Stimulated activated CD4-positive, alpha-beta T cell treated with anti-CD3 and anti-CD28 coated beads, Interleukin-1b, Interleukin-23, amount 100 ng/mL, for 48 hours (primary cell): ENCODE measurements at places on chromosomes 5 and 9.

- no peak for DNase-seq
Measured at GRCh38 chr9:16811987-16812685, 58.3 kb downstream of the BNC2 start.

- no peak for DNase-seq
Measured at GRCh38 chr5:174796711-174797192, 72.4 kb downstream of the MSX2 start.

DNA sequence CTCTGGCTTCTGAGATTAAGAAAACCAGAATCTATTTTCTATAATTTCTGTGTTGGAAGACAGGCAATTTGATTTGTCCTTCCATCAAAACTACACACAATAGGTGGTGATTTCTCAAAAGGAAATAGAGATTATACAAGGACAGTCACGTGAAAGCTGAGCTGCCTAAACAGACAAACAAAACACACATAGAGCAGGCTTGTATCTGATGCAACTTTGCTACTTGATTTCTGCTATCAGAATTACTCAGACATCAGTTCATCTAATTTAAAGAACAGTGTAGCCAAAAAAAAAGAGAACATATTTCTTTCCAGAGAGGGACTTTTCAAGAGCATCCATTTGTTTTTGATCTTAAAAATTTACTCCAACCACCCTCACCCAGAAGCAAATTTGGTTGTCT is 2128.3 kb upstream of the C9orf72 start:
- DNase-seq = no peak

- no peak for DNase-seq
Measured at GRCh38 chr5:33417632-33418031, 23.1 kb upstream of the TARS1 start.

- no peak for DNase-seq
Measured at GRCh38 chr5:149117970-149118369, 23.3 kb upstream of the ABLIM3 start.

DNA sequence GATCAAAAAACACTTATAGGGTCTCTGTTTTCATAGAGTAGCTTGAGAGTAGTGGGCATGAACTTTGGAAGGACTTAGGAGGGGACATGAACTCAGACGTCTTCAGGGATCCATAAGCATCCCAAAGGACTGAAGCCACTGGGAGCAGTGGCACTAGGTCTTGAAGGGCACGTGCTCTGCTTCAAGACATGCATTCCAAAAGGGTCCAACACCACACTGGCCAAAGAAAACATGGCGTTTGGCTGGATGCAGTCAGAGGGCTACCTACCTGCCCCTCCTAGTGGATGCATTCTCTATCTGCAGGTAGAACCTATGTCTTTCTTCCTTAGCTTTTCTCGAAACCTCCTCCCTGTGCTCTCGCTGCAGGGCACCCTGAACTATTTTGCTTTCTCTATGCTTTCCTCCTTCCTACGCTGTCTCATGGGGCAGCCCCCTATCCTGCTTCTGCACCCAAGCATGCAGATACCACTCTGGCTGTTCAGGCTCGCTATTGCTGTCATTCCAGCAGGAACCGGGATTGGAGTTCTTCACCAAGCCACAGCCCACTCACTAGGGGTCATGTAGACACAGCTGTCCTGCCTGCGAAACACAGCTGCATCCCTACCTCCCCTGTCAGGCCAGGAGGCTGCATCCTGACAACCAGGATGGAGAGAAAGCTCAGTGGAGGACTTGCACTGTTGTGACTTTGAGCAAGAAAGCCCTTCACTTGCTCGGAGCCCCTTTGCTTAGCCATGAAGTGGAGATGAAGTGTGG is 11.9 kb downstream of the FAM240B start:
- DNase-seq = no peak
